Hindlimb muscle (tissue), 1 donor: ENCODE measurements at places on chromosomes 11 and 22. TPM values are rescaled to one million over a fixed set of nuclear protein-coding genes. Genes with fewer than 3 reads are reported as not detected.

KDM4E gene
- 0.31 TPM for polyA plus RNA-seq

GRCh38 chr11:110349138-110349996 is 53.0 kb upstream of the RDX start:
- DNase-seq, result no peak

- no peak for DNase-seq
Observed at GRCh38 chr22:23604939-23605712, 25.0 kb upstream of the IGLL1 start.

- DNase-seq, result no peak
Observed at GRCh38 chr11:33696411-33696810, 4.2 kb downstream of the C11orf91 start.

GRCh38 chr11:70645537-70645936 is 247.2 kb downstream of the CTTN start:
- no peak for DNase-seq

SLC22A6 gene
- polyA plus RNA-seq, result not detected

GRCh38 chr11:95780544-95780943 is 9.0 kb downstream of the FAM76B start:
- DNase-seq, result no peak

GRCh38 chr11:93143800-93144199 is 54.0 kb downstream of the SLC36A4 start:
- no peak for DNase-seq

RFPL1 gene
- not detected for polyA plus RNA-seq
